ENCODE measurements at places on chromosomes 11 and 22. TPM values are rescaled to one million over a fixed set of nuclear protein-coding genes. Genes with fewer than 3 reads are reported as not detected.

GRCh38 chr22:44931766-44932165, 78.0 kb downstream of the PHF21B start:
- no peak for DNase-seq

DNA sequence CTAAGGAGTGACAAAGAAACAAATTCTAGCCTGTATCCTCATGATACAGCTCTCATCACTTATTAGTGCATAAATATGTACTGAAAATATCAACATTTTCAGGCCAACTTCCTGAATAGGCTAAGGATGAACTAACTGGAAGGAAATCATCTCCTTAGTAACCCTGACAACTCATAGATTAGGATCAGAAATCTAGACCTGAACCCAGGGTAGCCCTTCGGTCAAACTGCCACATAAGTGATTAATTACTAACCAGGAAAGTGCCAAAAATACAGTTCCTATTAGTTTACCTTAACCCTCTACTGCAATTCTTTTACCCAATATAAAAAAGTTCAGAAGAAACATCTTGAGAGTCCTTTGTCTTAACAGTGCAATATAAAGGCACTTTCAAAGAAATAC, 40.0 kb downstream of the AMBRA1 start:
- DNase-seq: no peak

DAGLA gene
- polyA plus RNA-seq: 0.04 TPM

- DNase-seq: no peak
These were observed 65.2 kb downstream of the CD82 start for GRCh38 chr11:44630511-44631210.

PLAAT3 gene
- 0.20 TPM for polyA plus RNA-seq

GRCh38 chr11:128610721-128611617, 23.6 kb upstream of the ETS1 start:
- no peak for DNase-seq

- DNase-seq: peak; percentile 73
These were observed 66.3 kb downstream of the C11orf91 start for GRCh38 chr11:33634291-33634834.

DNA sequence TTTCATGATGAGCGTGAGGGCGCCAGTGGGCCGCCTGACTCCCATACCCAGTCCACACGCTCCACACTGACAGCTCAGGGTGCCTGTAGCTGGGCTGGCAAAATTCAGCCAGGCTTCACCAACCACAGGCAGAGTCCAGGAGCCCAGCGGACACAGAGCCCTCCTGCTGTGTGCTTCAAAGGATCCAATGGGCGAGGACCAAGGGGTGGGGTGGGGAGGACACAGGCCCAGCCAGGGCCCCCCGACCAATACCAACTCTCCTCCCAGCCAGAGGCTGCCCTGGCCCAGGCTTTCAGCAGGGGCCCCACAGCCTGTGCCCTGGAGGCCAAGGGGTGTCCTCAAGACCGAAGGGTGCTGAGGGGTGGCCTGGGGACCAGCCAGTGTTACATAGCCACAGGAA, 336.1 kb downstream of the CTTN start:
- no peak for DNase-seq

- DNase-seq: peak; percentile 13
These were observed 151.3 kb downstream of the APOL5 start for GRCh38 chr22:35868938-35869337.
